Activated CD4-positive, alpha-beta T cell treated with anti-CD3 and anti-CD28 coated beads, Interleukin-2, amount 10 ng/mL, durations not matched to agents 7 days and 5 days (primary cell): ENCODE measurements at places on chromosomes 16 and 17.

- DNase-seq, result no peak
Measured at GRCh38 chr16:79843145-79843544, 242.6 kb upstream of the MAF start.

- no peak for DNase-seq
Measured at GRCh38 chr17:50664788-50665458, 30.2 kb downstream of the ABCC3 start.

GRCh38 chr17:31854672-31855071 is 4.4 kb downstream of the COPRS start:
- no peak for DNase-seq

GRCh38 chr16:66713076-66713475 is 16.5 kb upstream of the CMTM4 start:
- DNase-seq, result no peak

GRCh38 chr17:80847496-80848230 is 144.0 kb upstream of the CHMP6 start:
- peak; percentile 87 for DNase-seq

- no peak for DNase-seq
Measured at GRCh38 chr16:78184238-78185183, 85.1 kb downstream of the WWOX start.

GRCh38 chr16:3188925-3189825 is 1.2 kb downstream of the OR1F1 start:
- DNase-seq, result peak; percentile 27
